ENCODE measurements at places on chromosomes 6 and 20.
A peak's percentile ranks its signal among the peaks of the same experiment; 100 is the strongest.

DNA sequence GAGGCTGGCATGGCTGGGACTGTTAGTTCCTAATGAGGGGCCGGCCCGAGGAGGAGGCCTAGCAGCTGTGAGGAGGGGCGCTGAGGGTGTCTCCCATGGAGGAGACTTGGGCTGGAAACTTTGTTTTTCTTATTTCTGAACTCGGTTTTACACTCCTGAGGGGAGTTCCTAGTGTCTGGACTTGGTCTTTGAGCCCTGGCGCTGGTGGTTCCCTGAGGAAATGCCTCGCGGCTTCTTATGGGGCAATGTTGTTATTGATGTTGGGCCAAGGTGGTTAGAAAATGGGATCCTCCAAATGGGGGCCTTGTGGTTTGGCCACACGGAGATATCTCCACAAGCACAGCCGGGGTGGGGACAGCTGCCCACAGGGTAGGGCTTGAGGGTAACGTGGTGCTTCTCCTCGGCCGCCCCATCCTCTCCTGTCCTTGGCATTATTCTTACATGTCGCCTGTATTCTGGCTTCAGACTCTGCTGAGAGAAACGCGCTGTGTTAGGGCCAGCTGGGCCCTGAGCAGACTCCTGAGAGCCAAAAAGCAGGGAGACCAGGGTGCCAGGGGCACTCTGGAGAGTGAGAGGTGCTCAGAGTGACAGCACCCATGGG is 136.9 kb downstream of the FOXO3 start:
- no peak for DNase-seq

GRCh38 chr6:41683523-41684310 is 45.4 kb downstream of the MDFI start:
- DNase-seq: peak; percentile 85

GRCh38 chr6:162109480-162110050 is 618.0 kb downstream of the PRKN start:
- no peak for DNase-seq

- DNase-seq: no peak
Observed at GRCh38 chr20:12354725-12355124, 437.0 kb downstream of the BTBD3 start.

DNA sequence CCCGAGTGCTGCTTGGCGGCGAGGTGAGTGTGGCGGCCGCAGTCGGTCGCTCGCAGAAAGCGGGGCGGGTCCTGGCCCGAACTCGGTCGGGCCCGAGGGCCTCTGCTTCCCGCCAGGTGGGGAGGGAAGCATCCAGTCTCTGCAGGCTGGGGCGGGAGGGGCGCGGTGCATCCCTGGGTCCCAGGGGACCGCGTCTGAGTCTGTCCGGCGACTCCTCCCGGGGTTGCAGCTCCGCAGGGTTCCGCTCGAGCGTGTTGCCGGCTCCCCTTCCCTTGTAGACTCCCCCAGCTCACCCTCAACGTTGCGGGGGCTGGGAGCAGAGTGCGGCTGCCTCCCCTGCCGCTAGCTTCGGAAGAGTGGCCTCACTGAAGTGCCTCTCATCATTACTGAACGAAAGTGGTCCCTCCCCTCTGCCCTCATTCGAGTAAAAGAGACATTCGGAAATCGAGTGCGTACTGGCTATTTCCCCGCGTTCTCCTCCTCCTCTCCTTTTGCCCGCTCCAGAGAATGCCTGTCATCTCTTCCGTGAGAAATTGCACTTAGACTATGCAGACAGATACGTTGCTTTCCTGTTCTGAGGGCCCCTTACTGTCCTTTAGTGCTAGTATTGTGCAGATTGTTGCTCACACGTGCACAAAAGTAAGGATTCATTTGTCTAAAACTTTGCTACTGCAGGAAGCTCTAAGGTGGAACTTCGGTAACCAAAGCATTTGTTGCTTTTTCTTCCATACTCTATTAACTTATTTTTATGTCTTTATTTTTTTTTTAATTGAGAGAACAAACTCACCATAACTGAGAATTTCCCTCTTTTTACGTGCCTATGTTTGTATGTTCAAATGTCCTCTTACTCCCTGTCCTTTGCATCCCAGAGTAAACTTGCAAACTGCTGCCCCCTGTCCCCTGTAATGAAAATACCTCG is 751 bp downstream of the MAP3K4 start:
- peak; percentile 75 for DNase-seq

DNA sequence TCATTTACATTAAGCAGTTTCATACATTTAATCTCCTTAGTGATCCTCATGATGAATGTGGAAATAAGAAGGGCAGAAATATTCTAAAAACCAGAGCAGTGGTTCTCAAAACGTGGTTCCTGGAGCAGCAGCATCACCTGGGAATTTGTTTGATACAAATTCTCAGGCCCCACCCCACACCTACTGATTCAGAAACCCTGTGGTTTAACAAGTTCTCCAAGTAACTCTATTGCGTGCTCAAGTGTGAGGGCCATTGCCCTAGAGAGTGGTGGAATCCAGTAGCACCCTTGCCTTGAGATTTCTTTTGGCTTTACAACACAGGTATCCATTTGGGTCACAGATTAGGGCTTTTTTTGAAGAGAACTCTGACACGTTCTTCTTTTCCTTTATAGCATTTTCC is 354.6 kb upstream of the FLRT3 start:
- no peak for DNase-seq

GRCh38 chr6:132084811-132085509 is 133.8 kb upstream of the CCN2 start:
- no peak for DNase-seq

DNA sequence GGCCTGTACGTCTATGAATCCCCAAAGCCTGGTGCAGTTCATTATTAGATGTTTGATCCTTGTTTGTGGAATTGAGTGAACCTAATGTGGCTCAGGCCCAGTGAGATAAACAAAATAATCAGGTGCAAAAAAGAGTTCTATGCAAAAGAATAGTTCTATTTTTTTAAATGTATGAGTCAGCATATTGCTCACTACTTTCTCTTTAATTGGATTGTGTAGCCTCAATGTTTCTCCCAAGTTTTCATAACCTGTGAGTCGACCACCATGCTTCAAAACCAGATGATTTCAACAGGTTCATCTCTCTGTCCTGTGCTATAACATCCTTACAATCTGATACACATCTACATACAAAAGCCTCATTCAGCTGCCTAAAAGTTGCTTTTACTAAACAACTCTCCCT is 116.5 kb upstream of the HDAC2 start:
- DNase-seq: no peak

DNA sequence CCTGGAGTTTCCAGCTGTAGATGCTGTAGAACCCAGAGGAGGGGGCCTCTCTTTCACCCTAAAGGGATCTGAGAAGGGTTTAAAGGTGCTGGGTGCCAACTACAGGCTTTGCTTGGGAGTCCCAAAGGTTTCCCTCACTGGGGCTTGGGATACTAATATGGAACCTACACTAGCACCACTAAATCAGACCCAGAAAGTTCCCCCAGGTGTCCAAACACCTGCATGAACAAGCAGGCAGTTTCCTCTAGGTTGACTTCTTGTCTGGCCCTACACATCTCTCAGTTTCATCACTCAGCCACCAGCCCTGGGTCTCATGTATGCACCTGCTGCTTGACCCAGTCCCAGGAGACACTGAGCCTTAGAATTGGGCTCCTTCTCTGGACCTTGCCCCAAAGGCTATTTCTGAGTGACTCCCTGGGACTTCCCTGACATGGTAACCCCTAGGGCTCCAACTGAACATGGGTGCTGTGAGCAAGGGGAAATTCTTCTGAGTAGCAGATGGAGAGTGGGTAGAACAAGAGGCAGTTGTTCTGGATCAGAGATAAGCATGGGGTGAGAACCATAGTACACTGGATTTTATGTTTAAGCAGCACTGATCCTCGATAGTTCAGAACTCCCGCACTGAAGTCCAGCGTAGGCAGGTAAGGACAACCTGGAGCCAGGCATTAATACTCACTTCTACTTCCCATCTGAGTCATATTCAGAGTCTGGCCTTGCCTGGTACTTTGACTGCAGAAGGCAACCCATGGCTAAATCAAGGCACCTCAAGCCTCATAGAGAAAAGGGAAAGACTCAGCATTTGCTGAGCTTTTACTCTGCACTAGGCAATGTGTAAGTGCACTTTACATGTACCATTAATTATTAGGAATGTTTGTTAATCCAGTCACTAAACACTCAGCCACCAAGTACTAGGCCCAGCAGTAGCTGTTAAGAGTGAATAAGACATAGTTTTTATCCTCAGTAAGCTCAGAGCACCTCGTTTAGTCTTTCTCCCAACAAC is 16.8 kb downstream of the BCL2L1 start:
- DNase-seq: no peak

- no peak for DNase-seq
Observed at GRCh38 chr20:62621251-62622110, 20.8 kb upstream of the SLCO4A1 start.

- no peak for DNase-seq
Observed at GRCh38 chr6:109393157-109393885, 11.1 kb upstream of the CD164 start.

GRCh38 chr6:146355521-146356100 is 188.0 kb upstream of the RAB32 start:
- DNase-seq: no peak

DNA sequence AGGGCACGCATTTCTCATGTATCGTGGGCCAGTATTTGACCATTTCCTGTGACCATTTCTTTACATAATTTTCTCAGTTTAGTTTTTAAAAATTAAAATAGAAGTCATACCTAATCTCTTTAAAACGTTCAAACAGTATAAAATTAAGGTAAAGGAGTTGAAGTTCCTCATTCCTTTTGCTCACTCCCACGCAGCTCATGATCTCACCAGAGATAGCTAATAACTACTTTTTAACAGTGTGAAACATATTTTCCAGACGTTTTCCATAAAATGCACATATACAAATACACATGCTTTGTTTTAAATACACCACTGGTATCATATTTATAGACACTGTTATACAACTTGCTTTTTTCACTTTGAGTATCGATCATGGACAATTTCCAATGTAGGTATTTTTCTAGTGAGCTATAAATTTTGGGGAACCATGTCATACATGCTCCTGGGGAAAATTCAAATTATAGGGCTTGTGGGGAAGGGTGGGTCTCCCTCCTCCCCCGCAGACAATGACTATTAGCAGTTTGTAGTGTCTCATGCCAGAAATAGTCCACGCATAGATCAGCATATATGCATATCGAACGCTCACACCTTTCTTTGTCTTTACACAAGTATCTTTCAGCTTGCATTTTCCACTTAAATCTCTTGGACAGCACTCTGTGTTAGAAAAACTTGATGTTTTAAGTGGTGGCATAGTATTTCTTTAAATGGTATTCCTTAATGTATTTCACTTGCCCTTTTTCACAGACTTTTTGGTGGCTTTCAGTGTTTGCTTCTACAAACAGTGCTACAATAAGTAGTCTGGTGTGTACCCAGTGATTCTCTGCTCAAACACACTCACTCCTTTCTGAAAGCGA is 145.5 kb upstream of the ZNF217 start:
- DNase-seq: peak; percentile 32

- DNase-seq: peak; percentile 7
Observed at GRCh38 chr6:8539453-8539852, 104.1 kb upstream of the SLC35B3 start.

- no peak for DNase-seq
Observed at GRCh38 chr6:113862112-113862511, 5.0 kb downstream of the MARCKS start.

DNA sequence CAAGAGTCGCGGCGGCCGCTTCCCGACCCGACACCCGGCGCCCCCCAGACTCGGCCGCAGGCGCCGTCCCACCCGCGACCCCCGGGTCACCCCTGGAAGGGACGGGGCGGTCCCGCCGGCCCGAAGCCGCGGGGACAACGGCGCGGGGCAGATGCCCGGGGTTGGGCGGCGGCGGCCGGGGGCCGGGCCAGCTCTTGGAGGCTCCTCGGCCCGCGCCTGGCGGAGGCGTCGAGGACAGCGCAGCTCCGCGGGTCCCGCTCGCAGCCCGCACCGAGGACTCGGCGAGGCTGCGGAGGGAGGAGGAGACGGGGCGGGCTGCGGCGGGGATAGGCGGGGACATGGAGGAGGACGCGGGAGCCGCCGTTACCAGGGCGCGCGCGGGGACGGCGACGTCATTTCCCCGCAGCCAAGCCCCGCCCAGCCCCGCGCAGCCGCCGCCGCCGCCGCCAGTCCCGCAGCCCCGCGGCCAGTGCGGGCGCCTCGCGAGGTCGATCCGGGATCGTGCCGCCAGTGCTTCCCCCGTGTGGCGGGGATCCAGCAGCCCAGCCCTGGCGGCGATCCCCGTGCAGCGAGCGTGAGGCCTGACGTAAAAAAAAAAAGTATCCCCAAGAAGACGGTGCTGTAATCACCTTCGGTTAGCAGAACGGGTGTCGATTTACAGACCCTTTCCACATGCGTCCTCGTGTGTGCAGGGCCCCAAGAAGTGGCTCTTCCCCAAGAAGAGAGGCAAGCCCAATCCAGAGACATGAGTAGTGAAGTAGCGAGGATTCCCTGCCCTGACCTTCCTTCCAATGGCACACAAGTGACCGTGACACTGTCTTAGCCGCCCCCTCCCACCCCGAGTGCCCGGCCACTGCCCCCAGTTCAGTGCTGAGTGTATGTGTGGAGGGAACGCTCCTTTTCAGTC is at the start of gene FAM184A:
TSS of gene FAM184A (minus strand) at position 289 of the 907 bp plus-strand sequence. CDS start 365 bp downstream, outside the sequence.
- DNase-seq: peak; percentile 83

Measured in HAP-1 (cell line).